ENCODE measurements at places on chromosomes 4 and X.

- no peak for DNase-seq
Observed at GRCh38 chr4:127445471-127445870, 187.3 kb upstream of the INTU start.

DNA sequence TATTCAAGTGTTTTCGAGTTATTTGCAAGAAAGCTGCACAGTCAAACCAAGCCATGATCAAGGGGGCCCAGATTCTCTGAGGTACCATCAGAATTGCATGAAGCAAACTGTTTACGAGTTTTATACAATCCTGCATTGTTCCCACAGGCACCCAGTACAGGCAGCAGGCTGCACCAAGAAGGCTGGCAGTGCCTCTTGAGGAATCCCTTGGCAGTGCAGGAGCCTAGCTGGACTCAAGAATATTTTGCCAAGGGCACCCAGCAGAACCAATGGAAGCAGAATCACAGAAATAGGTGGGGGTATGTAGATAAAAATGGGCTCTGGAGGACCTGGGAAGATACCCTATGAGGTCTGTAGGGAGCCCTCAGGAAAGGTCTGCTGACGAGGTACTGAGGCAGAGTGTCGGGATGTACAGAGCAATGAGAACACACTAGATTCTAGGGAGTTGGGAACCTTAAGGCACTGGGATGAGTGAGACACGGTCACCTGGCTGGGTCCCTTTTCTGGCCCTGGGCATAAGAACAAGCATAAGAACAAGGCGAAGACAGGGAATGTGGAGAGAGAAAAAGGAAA, 2.5 kb upstream of the PLP1 start:
- DNase-seq: no peak

GRCh38 chr4:76016393-76016792, 6.9 kb downstream of the CXCL10 start:
- DNase-seq: no peak

- DNase-seq: no peak
Observed at GRCh38 chrX:124555036-124555595, 208.8 kb downstream of the SH2D1A start.

GRCh38 chr4:140641105-140641555, 72.4 kb upstream of the UCP1 start:
- DNase-seq: no peak

- DNase-seq: no peak
Observed at GRCh38 chrX:147217334-147217733, 402.8 kb upstream of the CXorf51A start.

GRCh38 chrX:114015966-114016365, 567.9 kb upstream of the HTR2C start:
- no peak for DNase-seq

GRCh38 chr4:17811078-17811603, 362 bp downstream of the NCAPG start:
- DNase-seq: no peak

DNA sequence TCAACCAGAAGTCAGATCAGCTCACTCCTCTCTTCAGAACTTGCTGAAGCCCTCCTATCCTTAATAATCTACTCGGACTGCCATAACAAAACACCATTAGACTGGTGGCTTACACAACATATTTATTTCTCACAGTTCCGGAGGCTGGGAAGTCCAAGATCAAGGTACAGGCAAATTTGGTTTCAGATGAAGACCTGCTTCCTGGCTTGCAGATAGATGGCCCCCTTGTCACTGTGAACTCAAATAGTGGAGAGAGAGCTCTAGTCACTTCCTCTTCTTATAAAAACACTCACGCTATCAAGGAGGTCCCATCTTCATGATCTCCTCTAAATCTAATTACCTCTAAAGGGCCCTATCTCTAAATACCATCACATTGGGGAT, 125.1 kb downstream of the CAMK2D start:
- no peak for DNase-seq

DNA sequence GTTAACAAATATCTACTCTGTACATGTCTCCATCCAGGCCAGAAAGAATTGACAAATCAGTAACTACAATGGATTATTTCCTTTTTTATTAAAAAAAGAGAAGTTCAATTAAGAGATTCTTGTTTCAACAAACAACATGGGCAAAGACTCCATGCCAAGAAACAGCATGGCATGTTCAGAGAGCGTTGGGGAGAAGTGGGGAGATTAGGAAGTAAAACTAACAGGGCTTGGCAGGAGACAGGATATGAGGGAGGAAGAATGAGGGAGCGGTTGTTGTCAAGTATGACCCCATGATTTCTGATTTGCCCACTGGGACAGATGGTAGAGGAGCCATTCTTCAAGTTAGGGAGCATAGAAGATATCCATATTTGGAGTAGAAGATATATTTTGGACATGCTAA, 128.4 kb downstream of the RNF150 start:
- no peak for DNase-seq

- DNase-seq: no peak
Observed at GRCh38 chr4:108477527-108478108, 142.8 kb upstream of the RPL34 start.

DNA sequence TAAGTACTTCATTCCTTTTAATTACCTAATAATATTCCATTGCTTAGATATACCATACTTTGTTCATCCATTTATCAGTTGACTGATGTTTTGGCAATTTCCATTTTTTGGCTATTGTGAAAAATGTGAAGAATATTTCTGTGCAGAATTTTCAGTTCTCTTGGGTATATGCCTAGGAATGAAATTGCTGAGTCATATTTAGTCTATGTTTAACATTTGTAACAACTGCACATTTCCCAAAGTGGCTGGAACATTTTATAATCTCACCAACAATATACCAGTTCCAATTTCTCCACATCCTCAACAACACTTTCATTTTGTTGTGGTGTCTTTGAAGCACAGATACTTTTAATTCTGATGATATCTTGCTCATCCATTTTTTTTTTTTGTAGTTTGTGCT, 215.5 kb downstream of the PDGFC start:
- no peak for DNase-seq

- no peak for DNase-seq
Observed at GRCh38 chrX:128846385-128846784, 676.9 kb downstream of the SMARCA1 start.

GRCh38 chr4:180768610-180769009, 1474.6 kb upstream of the TENM3 start:
- DNase-seq: no peak

Data from T-helper 17 cell (primary cell).